Stimulated activated CD4-positive, alpha-beta T cell treated with anti-CD3 and anti-CD28 coated beads, Interleukin-15, amount 100 ng/mL, for 1 hour (primary cell): ENCODE measurements at places on chromosomes 11 and 22.

- DNase-seq = no peak
These were observed 121.5 kb downstream of the ST3GAL4 start for GRCh38 chr11:126476977-126477376.

DNA sequence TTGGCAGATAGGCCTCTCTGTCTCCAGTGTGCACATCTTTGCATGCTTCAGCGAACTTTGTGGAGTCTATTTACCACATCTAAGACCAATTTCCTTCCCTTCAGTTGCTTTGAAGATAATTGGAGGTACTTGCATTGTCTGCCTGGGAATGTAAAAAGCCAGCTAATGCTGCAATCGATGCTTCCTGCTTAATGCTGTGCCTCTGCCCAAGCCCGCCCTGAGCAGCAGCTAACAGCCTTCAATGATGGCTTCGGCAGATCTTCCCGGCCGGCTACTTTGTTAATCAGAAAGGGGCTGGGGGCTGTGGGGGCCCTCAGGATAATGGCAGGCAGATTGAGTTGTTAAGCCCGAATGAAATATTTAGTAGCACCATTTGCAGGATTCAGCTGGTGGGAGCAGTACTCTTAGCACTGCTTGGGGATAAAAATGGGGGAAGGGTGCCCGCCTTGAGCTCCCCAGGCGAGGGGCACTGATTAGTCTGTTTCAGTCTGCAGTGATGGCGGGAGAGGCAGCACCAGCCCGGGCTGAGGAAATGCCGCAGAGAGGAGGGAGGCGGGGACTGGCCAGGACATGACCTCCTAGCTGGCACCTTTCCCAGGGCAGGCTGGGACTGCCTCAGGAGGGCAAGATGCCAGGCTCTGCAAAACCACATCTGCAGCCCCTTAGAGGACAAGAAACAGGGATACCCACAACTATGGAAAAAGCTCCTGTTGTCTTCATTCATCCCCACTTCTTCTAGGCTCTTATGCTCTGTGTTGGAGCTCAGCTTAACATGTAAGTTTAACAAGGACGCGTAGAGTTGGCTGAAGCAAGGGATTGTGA is 460.0 kb downstream of the BUD13 start:
- no peak for DNase-seq

DNA sequence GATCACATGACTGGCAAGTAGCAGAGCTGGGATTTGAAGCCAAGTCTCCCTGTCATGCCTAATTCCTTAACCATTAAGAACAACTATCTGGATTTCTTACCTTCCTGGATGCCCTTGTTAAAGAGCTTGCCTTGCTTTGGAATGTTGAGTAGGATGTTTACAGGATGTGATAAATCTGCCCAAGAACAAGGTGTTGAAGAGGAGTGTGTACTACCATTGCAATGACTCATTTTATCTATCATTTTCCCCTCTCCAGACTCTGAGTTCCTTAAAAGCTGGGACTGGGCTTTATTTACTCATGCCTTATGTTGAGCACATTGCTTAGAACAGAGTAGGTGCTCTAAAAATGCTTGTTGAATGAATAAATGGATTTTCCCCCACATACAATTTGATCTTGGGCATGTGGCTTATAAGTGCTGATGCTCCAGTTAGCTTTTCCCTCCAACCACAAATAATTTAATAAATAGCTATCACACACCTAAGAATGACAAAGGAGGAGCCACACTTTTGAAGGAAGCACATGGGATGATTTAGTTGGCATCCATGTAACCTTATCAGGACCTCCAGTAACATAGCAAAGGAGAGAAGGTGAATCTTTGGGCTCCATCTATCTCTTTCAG is 268.6 kb upstream of the SESN3 start:
- DNase-seq = no peak

- no peak for DNase-seq
These were observed 9.6 kb downstream of the FAM118A start for GRCh38 chr22:45319324-45319685.

- DNase-seq = no peak
These were observed 59.6 kb downstream of the PISD start for GRCh38 chr22:31602259-31602952.

DNA sequence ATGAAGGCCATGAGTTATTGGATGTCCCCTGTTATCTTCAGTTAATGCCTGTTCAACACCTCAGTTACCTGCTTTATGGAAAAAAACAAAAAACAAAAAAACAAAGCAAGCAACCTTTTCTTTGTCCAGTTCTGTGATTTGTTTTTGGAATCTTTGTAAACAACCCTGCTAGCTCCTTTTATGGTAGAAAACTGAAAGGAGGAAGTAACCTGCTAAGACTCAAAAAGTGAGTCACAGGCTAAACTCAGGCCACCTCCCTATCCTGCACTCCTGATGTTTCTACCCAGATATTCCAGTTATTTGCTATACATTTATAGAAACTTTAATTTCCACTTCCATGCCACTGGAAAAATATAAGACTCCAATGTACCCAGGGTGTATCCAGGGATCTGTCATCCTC is 20.6 kb upstream of the TLCD5 start:
- DNase-seq = no peak

- no peak for DNase-seq
These were observed 26.0 kb upstream of the GGTLC2 start for GRCh38 chr22:22618448-22618847.

DNA sequence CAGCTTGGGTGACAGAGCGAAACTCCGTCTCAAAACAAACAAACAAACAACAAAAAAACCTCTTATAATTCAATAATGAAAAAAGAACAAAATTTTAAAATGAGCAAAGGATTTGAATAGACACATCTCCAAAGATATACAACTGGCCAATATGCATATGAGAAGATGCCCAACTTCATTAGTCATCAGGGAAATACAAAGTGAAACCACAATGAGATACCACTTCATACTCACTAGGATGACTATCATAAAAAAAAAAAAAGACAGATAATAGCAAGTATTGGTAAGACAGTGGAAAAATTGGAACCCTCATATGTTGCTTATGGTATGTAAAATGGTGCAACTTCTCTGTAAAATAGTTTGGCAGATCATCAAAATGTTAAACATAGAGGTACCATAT is 28.7 kb upstream of the BARX2 start:
- DNase-seq = no peak

DNA sequence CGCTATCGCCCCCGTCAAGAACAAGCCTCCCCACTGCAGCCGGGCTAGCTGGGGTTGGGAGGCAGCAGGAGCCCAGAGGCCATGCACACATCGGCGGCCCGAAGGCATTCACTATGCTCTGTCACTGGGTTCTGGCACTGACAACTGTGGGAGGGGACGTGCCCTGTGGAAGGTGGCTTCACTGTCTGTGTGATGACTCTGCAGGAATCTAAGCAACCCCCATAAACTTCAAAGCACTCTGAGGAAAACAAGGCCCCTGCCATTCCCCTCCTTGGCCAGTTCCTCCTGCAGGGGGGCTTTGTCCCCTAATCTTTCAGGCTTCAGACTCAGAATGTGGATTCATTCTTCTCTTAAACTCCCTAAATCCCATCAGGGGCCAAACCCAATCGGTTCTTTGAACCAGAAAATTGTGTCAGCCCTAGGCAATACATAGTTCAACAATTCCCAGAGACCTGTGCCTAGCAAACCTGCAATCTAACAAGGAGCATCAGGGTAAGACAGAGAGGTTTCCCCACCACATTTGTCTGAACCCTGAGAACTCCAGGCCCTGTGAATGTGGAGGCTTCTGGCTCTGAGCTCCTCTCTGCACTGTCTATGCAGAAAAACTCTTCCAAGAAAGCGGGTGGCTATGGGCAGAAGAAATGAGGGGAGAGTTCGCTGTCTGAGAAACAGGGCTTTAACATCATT is 1477.2 kb downstream of the TBC1D22A start:
- no peak for DNase-seq

GRCh38 chr11:61968758-61969390 is 1.4 kb upstream of the FTH1 start:
- no peak for DNase-seq

DNA sequence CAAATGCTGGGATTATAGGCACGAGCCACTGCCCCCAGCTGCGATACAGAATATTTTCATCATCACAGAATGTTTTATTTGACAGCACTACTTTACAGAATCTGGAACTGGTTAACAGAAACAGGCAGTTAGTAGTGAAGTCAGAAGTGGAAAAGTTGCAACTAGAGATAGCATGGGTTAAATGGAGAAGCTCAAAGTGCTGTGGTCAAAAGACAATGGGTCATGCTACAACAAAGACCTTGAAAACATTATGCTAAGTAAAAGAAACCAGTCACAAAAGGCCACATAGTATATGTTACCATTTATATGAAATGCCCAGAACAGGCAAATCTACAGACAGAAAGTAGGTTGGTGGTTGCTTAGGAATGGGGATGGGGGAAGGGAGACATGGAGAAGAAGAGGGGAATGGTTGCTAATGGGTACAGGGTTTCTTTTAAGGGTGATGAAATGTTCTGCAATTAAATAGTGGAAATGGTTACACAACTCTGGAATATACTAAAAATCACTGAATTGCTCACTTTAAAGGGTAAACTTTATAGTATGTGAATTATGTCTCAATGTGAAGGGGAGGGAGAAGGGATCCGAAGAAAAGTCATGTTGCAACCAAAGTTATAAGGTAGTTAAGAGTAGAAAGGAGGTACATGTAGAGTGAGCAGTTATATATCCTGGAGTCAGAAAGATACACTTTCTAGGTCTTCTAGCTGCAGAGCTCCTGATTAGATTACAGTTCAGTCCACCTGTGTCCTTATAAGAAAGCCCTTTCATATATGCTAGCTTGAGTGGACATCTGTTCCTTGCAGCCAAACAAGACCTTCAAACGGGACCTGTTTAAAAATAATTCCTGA is 46.3 kb upstream of the RAPSN start:
- no peak for DNase-seq
